ENCODE measurements at places on chromosomes 13 and 19.

GRCh38 chr13:96946709-96947311 is 47.5 kb downstream of the OXGR1 start:
- no peak for DNase-seq

DNA sequence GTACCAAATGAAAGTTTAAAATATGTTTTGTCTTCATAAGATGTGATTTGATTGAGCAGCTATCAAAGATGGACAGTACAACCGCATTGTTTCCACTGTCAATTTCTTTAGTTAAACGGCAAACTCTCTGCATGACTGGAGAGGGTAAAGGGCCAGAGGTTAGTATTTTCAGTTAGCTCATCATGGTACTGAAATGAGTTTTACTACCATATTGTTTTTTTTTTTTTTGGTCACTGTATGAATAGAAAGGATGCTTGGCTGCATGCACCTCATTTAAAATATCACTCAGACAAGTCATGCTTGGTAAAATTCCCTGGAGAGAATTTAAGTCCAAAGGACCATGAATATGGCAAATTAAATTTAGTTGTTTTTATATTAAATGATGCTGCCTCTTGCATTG is 942.1 kb upstream of the SPRY2 start:
- no peak for DNase-seq

GRCh38 chr19:39003796-39004195 is 28.3 kb upstream of the FBXO17 start:
- no peak for DNase-seq

DNA sequence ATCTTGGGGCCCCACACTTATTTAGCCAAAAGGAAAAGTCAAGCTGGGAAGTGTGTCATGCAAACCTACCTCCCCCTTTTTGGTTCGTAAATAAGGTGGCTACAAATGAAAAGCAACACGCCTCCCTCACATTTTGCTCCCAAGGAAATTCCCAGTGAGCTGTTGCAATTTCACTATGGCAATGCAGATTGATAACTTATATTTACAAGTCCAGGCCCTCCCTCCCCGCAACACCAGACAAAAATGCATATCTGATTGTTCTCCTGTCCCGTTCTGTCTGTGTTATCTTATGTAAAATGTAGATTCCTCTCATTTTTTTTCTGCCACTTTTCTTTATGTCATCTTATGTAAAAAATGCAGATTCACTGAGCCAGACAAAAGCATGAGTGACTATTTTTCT is 1305.3 kb downstream of the SLITRK5 start:
- no peak for DNase-seq

DNA sequence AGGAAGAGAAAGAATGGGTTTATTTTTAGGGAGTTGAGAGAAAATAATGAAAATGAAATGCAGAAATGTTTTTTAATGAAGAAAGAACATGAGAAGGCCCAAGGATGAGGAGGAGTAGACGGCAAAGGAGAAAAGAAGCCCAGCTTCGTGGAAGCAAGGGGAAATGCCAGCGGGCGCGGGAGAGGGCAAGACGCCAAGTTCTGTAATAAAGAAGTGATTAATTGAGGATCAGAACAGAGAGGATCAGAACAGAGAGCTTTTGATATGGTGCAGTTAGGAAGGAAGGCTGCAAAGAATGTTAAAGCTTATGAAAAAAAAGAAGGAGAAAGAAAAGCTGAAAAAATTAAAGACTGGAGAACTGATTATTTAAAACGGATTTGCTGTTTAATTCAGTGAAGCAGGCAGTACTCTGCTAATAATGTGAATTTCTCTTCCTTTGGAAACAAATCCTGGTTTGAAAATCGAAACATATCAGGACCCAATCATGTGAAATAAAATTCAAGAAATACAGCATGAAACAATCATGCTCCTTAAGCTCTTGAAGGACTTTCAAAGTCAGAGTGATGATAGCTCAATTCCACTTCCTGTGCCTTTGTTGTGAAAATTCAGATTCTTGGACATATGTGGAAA is 99.3 kb upstream of the SOX1 start:
- no peak for DNase-seq

DNA sequence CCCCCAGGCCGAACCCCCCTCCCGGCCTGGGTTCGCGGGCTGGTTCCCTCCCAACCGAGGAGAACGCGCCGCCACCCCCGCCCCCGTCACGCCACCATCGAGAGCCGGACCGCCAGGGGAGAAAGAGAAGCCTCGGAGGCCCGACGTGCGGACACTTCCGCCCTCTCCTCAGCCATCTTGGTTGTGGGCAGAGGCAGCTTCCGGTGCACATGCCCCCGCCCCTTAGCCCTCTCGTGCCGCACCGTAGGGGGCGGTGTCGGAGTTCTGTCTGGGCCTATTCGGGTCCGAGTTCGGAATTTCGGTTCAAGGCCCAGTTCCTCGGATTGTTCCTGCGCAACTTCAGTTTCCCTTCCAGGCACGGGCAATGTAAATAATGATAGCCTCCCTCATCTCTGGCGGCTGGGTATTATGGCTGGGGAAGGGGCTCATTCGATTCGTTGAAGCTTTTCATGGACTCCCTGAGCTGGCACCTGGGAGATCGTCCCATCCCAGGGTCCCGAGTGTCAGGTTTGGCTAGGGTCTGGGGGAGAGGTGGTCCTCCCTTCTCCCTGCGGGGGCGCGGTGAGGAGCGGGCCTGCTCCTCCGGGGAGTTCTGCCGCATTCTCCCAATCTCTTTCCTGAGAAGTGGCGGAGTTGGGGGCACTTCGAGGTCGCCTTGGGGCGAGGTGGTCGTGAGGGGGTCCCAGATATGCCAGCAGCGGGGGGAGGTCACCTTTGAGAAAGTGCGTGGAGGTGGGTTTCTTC is at the start of the genes IER2 and STX10:
Gene IER2, plus strand, starts transcription at position 225 of the 744 bp plus-strand sequence. CDS start 2,776 bp downstream, outside the sequence.
Gene STX10, minus strand, starts transcription at position 189 of the 744 bp plus-strand sequence. CDS start 202 bp downstream, outside the sequence.
- peak; percentile 86 for DNase-seq

- no peak for DNase-seq
These were observed 955.6 kb downstream of the PCDH17 start for GRCh38 chr13:58587183-58587582.

GRCh38 chr13:38880397-38880796 is 110.2 kb downstream of the STOML3 start:
- DNase-seq, result no peak

DNA sequence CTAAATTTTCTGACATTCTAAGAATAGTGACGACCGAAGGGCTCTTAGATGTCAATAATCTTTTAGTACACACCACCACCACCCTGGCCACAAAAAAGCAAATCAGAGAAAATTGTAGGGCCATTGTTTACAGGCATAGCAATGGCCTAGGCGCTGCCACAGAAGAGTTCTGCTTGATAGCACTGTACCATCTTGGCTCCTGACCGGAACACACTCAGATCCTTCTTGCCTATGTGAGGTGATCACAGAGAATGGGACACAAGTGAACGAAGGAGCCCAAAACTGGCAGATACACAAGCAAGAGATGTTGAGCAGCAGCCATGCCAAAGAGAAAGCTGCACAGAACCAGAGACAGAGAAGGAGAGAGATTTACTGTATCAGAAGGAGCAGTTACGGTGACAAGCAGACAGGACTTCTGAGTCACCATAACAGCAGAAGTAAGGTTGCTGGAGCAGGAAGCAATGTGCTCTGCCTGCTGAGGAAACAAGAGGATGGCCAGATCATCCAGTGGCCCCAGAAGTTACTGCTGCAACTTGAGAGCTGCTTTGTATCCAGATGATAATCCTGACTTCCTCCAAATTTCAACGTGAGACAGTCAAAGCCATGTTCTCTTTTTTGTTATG is 105.2 kb downstream of the SLITRK6 start:
- no peak for DNase-seq

GRCh38 chr19:9912551-9913236 is 23.6 kb downstream of the OLFM2 start:
- DNase-seq, result no peak

GRCh38 chr19:36997152-36997842 is 80.9 kb upstream of the ZNF420 start:
- no peak for DNase-seq

GRCh38 chr13:105816994-105817393 is 718.5 kb downstream of the EFNB2 start:
- DNase-seq, result no peak

- no peak for DNase-seq
These were observed 183.2 kb downstream of the TUBA3C start for GRCh38 chr13:18998389-18998788.

DNA sequence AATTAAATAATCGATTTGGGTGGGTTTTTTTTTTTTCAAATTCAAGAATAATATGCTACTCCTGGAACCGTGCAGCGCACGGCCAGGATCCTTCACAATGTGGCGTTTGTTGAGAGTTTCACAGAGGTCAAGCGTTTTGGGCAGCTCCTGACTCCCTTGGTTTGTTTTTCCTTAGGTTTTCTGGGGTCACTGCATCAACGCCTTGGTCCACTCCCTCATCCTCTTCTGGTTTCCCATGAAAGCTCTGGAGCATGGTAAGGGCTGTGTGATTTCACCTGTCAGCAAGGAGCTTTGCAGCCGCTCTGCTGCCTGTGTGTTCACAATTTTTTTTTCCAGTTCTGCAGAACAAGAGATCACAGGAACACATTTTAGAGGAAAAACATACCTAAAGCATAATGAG is 212.4 kb downstream of the SHISA2 start:
- no peak for DNase-seq

DNA sequence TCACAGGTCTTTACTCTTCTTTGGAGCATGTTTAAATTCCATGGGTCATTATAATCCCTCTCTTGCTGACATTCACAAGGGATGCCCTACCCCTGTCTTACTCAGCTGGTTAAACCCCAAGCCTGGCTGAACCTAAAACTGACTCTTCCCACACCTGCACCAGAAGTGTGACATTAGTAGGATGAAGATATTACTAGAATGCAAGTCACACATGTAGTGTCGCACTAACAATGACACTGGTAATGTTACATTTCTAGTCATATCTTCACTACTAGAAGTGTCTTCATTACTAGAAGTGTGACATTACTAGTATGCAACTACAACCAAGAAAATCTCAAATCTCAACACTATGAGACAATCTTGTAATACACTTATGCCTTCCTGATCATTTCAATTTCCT is 14.2 kb downstream of the ZAR1L start:
- DNase-seq, result no peak

DNA sequence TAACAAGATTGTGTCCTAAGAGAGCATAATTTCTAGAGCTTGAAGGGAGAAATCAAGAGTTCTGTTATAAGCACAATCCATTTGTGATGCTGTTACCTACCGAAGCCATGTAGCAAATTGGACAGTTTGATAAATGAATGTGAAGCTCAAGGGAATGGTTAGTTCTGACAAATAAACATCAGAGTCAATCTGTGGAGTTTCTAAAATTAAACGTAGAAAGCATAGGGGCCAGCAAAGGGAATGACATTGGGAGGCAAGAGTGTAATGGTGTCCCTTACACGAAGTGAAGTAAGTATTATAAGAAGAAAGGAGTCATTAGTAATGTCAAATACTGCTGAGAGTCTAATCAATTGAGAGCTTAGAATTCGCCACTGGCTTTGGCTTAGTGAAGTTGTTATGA is 200.2 kb upstream of the SLITRK1 start:
- no peak for DNase-seq

- no peak for DNase-seq
These were observed 658 bp downstream of the CLPP start for GRCh38 chr19:6362027-6362350.

GRCh38 chr19:14916848-14917247 is 24.4 kb upstream of the OR7C2 start:
- DNase-seq, result no peak

GRCh38 chr19:49972841-49973240 is 11.9 kb upstream of the SIGLEC11 start:
- DNase-seq, result no peak

GRCh38 chr13:29577136-29578051 is 18.1 kb downstream of the SLC7A1 start:
- DNase-seq, result no peak

- DNase-seq, result no peak
These were observed 8.6 kb downstream of the RGCC start for GRCh38 chr13:41465898-41466320.

- DNase-seq, result no peak
These were observed 1189.9 kb downstream of the UQCRFS1 start for GRCh38 chr19:28023064-28023463.

- DNase-seq, result no peak
These were observed 3.1 kb upstream of the SUCLA2 start for GRCh38 chr13:48004201-48004600.

All from GM18507 (cell line).